Omental fat pad (tissue), 4 donors: ENCODE measurements at places on chromosomes 12 and 14.
A peak's percentile ranks its signal among the peaks of the same experiment; 100 is the strongest.

DNA sequence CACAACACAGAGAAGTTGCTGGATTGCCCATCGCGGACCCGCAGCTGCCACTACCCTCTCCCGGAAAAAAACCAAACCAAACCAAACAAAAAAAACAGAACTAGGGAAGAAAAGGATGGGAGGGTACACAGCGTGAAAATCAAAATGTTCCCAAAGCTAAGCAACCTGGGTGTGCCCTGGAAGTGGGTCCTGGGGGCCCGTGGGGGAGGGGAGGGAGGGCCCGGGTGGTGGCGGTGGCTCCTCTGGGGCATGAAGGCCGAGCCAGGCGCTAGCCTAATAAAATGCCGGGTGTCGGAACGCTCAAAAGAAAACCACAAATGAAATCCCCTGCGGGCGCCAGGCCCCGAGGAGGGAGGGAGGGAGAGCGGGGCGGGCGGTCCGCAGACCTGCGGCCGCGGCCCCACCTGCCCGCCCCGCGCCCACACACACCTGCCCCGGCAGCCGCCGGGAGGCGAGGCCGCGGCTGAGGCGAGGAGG is 787 bp downstream of the HECTD4 start:
- no peak for DNase-seq

- no peak for DNase-seq
These were observed 113.0 kb upstream of the RAP1B start for GRCh38 chr12:68497702-68498101.

GRCh38 chr12:55745361-55746173 is 2.6 kb downstream of the GDF11 start:
- no peak for DNase-seq

GRCh38 chr12:99959549-99960170 is 25.1 kb downstream of the ANKS1B start:
- DNase-seq = no peak

GRCh38 chr14:38184132-38184531 is 23.6 kb upstream of the SSTR1 start:
- DNase-seq = no peak

DNA sequence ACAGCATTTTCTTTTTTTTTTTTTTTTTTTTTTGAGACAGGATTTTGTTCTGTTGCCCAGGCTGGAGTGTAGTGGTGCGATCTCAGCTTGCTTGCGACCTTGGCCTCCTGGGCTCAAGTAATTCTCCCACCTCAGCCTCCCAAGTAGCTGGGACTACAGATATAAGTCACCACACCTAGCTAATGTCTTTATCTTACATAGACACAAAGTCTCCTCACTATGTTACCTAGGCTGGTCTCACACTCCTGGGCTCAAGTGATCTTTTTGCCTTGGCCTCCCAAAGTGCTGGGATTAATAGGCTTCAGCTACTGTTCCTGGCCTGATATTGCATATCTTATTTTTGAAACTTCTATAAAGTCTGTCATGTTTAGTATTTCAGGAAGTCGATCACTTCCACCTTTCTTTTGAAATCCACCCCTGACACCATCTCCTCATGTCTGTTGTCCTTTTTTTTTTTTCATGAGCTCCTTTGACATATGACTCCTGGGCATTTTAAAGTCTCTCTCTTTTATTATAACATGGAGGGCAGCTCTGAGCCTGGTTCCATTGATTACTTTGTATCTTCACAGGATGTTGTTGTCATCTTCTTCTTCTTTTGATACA is 5.9 kb upstream of the A2ML1 start:
- DNase-seq = no peak

- DNase-seq = no peak
These were observed 64.8 kb downstream of the CCDC60 start for GRCh38 chr12:119399301-119399700.

GRCh38 chr12:28027947-28028724 is 55.6 kb upstream of the PTHLH start:
- DNase-seq = no peak

GRCh38 chr14:104980611-104981531 is 2.7 kb upstream of the AHNAK2 start:
- DNase-seq = no peak

- DNase-seq = no peak
These were observed 77.7 kb downstream of the MAP1LC3B2 start for GRCh38 chr12:116636608-116637519.

- no peak for DNase-seq
These were observed 89.0 kb downstream of the AKAP6 start for GRCh38 chr14:32417956-32418552.

DNA sequence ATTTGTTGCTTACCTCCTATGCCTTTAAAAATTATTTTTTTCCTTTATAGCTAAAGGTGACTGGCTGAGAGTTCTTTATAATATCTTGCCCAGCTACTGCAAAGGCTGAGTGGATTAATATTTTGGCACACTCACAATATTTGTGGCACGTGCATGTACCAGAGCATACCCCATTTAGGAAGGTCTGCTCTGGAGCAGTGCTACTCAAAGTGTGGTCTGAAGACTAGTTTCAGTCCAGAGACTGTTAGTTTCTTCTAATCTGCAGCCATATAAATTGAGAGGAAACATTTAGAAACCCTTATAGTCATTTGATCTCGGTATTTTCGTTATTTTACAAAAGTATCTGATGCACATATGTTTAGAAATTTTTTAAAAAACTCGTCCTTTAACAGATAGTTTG is 51.0 kb downstream of the IFT81 start:
- no peak for DNase-seq

GRCh38 chr12:48997719-48998496 is 1.3 kb downstream of the DDN start:
- DNase-seq = no peak

GRCh38 chr14:72948481-72949138 is 22.3 kb downstream of the DCAF4 start:
- DNase-seq = peak; percentile 91

DNA sequence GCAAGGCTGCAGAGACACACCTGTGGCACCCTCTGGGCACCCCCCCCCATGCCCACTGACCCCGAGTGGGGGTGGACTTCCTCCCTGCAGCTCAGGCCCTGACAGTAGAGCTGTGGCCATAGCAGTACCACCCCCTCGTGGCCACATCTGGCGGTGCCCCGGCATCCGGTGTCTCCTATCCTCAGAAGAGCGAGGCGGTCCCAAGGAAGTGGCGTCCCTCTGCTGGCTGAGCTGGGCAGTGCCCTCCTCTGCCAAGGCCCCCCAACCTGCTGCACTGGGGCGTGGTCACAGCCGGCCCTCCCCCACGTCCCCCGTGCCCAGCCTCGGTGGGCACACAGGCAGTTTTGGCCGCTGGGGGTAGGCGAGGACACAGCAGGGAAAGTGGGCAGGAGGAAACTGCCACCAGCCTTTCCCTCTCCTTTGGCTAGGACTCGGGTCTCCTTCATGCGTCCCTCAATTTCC is 6.0 kb upstream of the SLC6A12 start:
- DNase-seq = no peak

- no peak for DNase-seq
These were observed at the start of gene PPP1R36 for GRCh38 chr14:64549791-64550620. TSS of gene PPP1R36 (plus strand) at chr14:64549961. CDS start at chr14:64549998, 37 bp downstream.
